ENCODE measurements at places on chromosomes 11 and 22. TPM values are rescaled to one million over a fixed set of nuclear protein-coding genes. Genes with fewer than 3 reads are reported as not detected.

GRCh38 chr11:41983475-41983874 is 524.0 kb upstream of the LRRC4C start:
- H3K27ac ChIP-seq: no peak overlapping the region
- no peaks in the 10 kb centered on the region for H3K27me3 ChIP-seq
- no peaks in the 10 kb centered on the region for H3K36me3 ChIP-seq
- DNase-seq: no peak
- H3K4me1 ChIP-seq: no peaks in the 10 kb centered on the region

DNA sequence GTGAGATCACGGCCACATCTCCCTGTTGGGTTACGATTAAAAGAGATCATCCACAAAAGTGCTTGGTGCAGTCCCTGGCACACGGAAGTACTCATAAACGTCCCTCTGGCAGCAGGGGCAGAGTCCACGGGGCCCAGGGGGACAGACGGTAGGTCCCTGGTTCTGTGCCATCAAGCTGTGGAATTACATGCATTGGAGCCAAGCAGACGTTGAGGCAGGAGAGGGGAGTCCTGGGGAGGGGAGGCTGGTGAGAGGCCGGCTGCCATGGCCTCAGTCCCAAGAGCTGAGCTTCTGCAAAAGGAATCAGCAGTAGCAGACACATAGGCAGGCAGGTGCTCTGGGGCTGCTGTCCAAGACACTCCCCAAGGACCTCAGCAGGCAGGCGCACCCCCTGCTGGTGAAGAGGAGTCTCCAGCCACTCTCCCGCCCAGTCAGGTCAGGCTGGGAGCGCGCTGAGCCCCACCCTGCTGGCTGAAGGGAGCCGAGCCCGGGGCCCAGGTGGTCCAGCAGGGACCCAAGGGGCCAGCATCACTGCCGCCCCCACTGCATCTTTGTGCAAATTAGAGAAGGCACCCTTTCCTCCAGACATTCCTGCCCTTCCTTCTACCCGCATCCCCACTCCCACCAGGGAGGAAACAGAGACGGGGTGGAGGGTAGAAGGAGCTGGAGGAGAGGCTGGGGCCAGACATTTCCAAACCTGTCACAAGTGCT is 7.6 kb upstream of the KCTD17 start:
- DNase-seq: peak; percentile 14
- H3K4me3 ChIP-seq: no peak overlapping the region
- H3K4me1 ChIP-seq: peaks cover 32% of the 10 kb centered on the region

- H3K27ac ChIP-seq: no peak overlapping the region
- H3K27me3 ChIP-seq: peaks cover 11% of the 10 kb centered on the region
- no peak for DNase-seq
- H3K4me1 ChIP-seq: no peaks in the 10 kb centered on the region
- H3K4me3 ChIP-seq: no peak overlapping the region
Observed at GRCh38 chr11:67732045-67732787, 57.8 kb upstream of the ALDH3B2 start.

DNA sequence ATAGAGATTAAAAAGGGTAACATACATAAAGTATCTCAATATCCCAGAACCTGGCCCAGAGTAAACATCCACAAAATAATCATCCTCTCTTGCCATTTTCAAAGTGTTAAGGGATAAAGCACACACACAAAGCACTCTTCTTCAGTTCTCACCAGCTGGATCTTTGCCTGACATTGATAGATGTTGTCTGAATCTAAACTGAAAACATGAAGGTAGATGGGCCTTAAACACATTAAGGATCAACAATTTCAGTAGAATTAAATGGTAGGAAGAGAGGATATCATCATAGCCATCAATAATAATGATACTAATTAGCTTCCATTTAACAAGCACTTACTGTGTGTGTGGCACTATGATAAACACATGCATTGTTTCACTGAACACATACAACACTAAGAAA is 261.1 kb downstream of the OPCML start:
- no peak for DNase-seq
- H3K4me3 ChIP-seq: no peak overlapping the region
- no peak overlapping the region for H3K27ac ChIP-seq
- no peaks in the 10 kb centered on the region for H3K4me1 ChIP-seq
- H3K27me3 ChIP-seq: no peaks in the 10 kb centered on the region

Gene KCNJ1
- total RNA-seq: not detected

Gene SGSM1
- total RNA-seq: not detected

Gene TYR
- total RNA-seq: not detected

- no peaks in the 10 kb centered on the region for H3K4me1 ChIP-seq
- peaks cover 24% of the 10 kb centered on the region for H3K27me3 ChIP-seq
Observed at GRCh38 chr22:20386972-20387371, 7.0 kb upstream of the ZNF74 start.

Gene GNAZ
- 20.1 TPM for total RNA-seq

Gene OR52H1
- not detected for total RNA-seq

Gene FREY1
- total RNA-seq: 1.2 TPM

- peak overlapping the region; percentile 86 for H3K27ac ChIP-seq
- peak; percentile 79 for DNase-seq
- peaks cover 48% of the 10 kb centered on the region for H3K4me1 ChIP-seq
- peak overlapping the region; percentile 7 for H3K4me3 ChIP-seq
- H3K36me3 ChIP-seq: peaks cover 25% of the 10 kb centered on the region
Observed at GRCh38 chr11:128759597-128759996, 65.7 kb downstream of the FLI1 start.

Gene NELL1
- total RNA-seq: not detected

GRCh38 chr11:115306689-115307088 is 197.5 kb downstream of the CADM1 start:
- no peak overlapping the region for H3K27ac ChIP-seq
- no peak for DNase-seq
- H3K27me3 ChIP-seq: no peaks in the 10 kb centered on the region
- H3K36me3 ChIP-seq: no peaks in the 10 kb centered on the region
- H3K4me1 ChIP-seq: no peaks in the 10 kb centered on the region

DNA sequence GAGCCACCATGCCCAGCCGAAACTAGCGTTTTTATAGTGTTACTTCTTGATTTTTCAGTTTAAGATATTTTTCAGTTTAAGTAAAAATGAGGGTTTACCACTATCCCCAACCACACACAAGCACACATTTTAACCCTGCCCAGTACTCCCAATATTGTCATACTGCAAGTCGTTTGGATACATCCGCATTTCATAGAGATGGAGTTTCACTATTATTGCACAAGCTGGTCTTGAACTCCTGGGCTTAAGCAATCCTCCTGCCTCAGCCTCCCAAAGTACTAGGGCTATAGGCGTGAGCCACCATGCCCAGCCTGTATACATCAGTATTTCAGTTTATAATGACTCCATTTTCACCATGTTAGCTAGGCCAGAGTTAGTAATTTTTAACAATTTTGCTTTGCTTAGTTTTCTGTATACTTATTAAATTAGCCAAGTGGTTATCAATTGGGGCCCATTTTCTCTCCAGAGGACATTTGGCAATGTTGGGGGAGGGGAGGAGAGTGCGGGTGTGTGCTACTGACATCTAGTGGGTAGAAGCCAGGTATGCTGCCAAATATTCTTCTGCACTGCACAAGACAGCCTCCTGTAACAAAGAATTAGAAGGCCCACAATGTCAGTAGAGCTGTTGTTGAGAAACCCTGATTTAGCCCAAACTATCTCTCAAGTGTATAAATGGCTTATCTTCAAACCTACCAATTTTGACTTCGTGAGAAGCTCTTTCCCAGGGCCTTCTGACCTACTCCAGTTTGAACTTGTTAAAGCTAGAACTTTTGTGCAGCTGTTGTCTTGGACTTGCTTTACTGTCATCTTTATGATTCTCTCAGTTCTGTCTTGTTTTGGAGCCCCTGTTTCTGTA is 7.3 kb downstream of the USP47 start:
- H3K4me1 ChIP-seq: peaks cover 48% of the 10 kb centered on the region
- peak overlapping the region; percentile 69 for H3K27ac ChIP-seq
- H3K27me3 ChIP-seq: no peaks in the 10 kb centered on the region
- peak; percentile 56 for DNase-seq
- H3K4me3 ChIP-seq: peak overlapping the region; percentile 18

Gene DRD4
- total RNA-seq: 0.60 TPM

Gene OR8D4
- total RNA-seq: not detected

GRCh38 chr11:102488208-102488607 is 35.6 kb upstream of the TMEM123 start:
- H3K27ac ChIP-seq: no peak overlapping the region
- no peaks in the 10 kb centered on the region for H3K36me3 ChIP-seq
- H3K27me3 ChIP-seq: peaks cover 9% of the 10 kb centered on the region
- no peak overlapping the region for H3K4me3 ChIP-seq
- DNase-seq: no peak

DNA sequence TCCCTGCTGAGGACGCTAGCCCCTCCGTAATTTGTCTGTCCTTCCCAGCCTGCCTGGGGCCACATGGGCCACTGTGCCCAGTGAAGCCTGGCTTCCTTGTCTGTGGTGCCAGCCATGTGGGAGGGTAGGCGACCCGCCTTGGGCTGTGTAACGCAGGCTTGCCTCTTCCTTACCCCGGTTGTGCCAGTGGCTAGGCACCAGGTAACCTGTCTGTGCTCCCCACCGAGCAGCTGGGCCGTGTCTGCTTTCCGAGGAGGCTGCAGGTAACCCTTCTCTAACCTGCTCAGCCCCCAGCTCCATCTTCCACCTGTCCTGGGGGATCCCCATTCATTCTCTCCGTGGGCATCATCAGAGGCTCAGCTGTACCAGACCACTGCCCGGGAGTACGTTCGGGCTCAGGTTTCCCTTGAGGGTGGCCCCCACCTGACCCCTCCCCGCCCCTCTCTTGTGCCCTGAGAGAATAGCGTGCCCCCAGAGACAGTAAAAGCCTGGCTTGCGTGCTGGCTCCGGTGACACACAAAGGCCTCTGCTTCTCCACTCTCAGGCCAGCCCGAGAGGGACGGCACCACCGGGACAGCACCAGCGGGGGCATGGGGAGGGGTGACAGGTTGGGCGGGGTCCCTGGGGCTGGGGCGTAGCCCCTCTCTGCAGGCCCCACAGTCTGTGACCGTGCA is 79.1 kb downstream of the CDKN1C start:
- H3K4me1 ChIP-seq: no peaks in the 10 kb centered on the region
- peaks cover 45% of the 10 kb centered on the region for H3K27me3 ChIP-seq
- H3K4me3 ChIP-seq: no peak overlapping the region
- no peak overlapping the region for H3K27ac ChIP-seq
